Brain (organoid and tissue), 16 donors: ENCODE measurements at places on chromosomes 11 and 22.

DNA sequence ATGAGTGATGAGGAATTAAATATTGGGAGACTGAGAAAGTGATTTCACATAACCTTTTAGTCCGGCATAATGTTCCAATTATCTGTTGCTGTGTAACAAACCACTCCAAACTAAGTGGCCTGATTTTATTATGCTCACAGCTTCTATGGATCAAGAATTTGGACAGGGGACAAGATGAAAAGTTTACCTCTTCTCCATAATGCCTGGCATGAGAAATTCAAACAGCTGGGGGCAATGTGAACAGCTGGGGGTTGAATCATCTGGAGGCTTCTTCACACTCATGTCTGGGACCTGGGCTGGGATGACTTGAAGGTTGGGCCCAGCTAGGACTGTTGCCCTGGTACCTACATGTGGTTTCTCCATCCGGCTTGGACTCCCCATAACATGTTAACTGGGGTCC lies 99.4 kb upstream of the DRD2 start:
- DNase-seq: no peak

- DNase-seq: no peak
These were observed 520.8 kb upstream of the KIRREL3 start for GRCh38 chr11:127521413-127521812.

- no peak for DNase-seq
These were observed 8.6 kb downstream of the SNAP29 start for GRCh38 chr22:20867179-20868024.

DNA sequence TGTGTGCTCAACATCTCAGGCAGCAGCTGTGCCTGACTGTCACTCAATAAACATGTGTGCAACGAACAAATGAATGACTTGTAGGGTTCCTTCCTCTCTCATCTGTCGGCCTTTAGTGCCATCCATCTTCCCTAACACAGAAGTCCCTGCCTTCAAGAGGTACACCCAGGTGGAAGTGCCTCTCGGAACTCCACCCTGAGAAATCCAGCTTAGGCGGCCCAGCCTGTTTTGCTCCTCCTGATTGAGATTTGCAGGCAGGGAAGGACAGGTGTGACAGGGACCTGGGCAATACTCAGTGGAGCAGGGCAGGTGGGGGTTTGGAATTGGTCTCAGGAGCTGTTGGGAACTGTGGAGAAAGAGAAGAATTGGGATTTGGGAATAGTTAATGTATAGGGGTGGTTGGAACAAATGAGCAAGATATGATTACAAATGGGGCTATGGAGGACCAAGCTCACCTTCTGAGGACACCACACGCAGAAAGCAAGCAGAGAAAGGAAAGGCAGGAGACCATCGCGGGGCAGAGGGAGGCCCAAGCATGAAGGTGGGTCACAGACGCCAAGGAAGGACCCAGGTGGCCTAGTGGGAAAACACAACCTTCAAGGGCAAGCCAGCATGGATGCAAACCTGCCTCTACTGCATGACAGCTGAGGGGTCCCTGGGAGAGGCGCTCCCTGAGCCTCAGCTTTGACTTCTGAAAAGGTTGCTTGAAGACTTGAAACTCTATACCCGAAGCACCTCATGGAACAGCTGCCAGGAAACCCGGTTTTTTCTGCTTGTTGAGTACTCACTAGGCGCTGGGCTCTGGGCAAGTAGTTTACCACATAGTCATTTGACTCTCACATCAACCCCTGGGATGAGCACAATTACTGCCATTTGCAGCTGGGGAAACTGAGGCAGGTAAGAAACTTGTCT lies 40.9 kb upstream of the ANO1 start:
- no peak for DNase-seq

DNA sequence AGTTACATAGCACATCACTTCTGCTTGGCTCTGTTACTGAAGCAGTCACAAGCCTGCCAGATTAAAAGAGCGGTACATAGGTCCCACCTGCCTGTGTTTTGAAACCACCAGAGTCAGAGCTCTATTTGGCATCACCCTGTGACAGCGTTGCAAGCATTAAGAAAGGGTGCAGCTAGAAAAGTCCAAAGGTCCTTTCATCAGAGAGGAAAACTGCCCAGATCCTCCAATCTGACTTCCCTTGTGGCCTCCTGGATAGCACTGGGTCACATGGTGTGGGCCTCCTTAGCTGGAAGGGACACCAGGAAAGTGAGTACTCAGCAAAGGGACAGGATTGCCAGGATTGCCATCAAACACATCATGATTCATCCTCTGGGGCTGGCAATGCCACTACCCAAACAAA lies 22.9 kb downstream of the STX3 start:
- no peak for DNase-seq

- no peak for DNase-seq
These were observed 52.6 kb upstream of the EMID1 start for GRCh38 chr22:29152954-29153719.

DNA sequence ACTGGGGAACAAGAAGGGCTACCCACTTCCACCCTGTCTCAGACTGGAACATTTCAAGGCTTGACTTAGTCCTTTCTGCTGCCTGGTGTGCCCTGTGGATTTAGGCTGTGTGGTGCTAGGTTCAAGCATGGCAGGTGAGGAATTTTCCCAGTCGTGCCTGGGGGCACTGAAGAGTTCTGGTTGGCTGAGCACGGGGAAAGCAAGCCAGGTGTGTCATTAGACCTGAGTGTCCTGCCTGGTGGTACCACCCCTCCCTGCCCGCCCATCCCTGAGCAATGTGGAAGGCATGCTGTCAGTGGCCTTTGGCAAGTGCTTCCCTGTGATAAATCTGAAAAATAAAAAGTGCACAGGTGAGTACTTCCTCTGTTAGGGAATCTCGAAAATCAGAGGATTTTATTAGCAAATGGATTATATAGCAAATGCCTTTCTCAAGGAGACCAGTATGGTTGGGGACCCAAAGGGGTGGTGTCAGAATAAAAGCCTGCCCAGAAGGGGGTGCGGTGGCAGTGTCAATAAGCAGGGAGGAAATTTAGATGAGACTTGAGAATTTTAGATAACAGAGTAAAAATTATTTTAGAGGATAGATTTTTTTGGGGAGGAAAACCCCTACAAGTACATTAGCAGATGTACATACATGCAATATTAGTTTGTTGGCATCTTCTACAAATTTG lies 22.8 kb downstream of the TEAD1 start:
- no peak for DNase-seq

DNA sequence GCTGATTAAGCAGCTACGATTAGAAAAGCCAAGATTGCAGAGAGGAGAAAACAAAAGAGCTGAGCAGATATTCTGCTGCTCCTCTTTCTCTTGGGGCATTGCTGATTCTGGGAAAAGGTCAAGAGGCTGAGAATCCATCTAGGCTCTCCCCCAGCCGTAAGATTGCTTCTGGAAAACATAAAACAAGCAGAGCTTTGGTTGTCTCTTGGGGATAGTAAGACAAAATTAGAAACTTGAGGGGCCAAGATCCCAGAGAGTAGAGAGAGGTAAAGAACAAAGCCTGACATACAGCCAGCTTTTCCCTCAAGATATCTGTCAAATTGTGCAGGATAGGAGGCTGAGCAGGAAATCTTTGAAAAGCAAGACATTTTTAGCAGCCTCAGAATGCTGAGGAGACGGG lies 158.2 kb downstream of the TTC28 start:
- DNase-seq: peak; percentile 14

- peak; percentile 80 for DNase-seq
These were observed 66.4 kb downstream of the SGSM3 start for GRCh38 chr22:40436505-40437431.

- DNase-seq: no peak
These were observed 11.4 kb upstream of the APOL3 start for GRCh38 chr22:36171941-36172340.

GRCh38 chr22:35305525-35306070 lies 5.9 kb downstream of the TOM1 start:
- DNase-seq: no peak

DNA sequence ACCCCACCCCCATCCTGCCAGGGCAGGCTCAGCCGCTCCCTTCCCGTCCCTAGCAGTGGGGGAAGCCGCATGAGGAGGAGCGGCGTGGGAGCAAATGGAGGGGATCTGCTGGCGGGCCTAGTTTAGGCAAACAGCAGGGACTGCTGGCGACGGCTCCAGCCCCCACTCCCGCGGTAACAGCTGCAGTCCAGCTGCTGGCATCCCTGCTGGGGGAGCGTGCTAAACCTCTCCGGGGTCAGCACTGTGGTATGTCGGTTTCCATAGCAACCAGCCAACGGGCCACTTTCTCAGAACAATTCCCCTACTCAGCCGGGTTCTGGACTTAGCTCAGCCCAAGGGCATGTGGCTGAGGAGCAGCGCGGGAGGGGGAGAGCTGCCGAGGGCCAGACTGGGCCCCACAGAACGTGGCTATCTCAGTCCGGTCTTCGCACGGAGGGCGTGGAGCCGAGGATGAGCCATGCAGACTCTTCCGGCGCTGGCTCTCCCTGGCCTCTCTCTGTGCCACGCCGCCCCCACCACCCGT lies 98.8 kb downstream of the PKNOX2 start:
- DNase-seq: peak; percentile 94

- no peak for DNase-seq
These were observed 16.6 kb downstream of the OR10D3 start for GRCh38 chr11:124199702-124200101.

GRCh38 chr11:74321487-74322188 lies 10.2 kb upstream of the P4HA3 start:
- peak; percentile 7 for DNase-seq

GRCh38 chr11:113345978-113346377 lies 31.6 kb downstream of the TTC12 start:
- DNase-seq: no peak
